ENCODE measurements at places on chromosomes 3 and 15.

DNA sequence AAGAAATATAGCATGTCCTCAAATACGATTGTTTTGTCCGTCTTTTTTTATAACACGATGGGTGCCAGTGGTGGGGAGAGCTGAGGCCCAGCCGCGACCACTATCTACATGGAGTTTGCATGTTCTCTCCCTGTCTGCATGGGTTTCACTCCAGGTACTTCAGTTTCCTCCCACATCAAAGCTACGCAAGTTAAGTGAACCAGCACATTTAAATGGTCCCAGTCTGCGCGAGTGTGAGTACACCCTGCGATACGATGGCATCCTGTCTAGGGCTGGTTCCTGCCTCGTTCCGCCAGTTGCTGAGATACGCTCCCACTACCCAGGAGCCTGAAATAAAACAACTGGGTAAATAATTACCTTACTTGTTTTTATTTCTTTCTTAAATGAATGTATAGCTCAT, 40.6 kb downstream of the ATP13A3 start:
- DNase-seq = no peak

- no peak for DNase-seq
Observed at GRCh38 chr3:115709931-115710330, 86.6 kb downstream of the GAP43 start.

DNA sequence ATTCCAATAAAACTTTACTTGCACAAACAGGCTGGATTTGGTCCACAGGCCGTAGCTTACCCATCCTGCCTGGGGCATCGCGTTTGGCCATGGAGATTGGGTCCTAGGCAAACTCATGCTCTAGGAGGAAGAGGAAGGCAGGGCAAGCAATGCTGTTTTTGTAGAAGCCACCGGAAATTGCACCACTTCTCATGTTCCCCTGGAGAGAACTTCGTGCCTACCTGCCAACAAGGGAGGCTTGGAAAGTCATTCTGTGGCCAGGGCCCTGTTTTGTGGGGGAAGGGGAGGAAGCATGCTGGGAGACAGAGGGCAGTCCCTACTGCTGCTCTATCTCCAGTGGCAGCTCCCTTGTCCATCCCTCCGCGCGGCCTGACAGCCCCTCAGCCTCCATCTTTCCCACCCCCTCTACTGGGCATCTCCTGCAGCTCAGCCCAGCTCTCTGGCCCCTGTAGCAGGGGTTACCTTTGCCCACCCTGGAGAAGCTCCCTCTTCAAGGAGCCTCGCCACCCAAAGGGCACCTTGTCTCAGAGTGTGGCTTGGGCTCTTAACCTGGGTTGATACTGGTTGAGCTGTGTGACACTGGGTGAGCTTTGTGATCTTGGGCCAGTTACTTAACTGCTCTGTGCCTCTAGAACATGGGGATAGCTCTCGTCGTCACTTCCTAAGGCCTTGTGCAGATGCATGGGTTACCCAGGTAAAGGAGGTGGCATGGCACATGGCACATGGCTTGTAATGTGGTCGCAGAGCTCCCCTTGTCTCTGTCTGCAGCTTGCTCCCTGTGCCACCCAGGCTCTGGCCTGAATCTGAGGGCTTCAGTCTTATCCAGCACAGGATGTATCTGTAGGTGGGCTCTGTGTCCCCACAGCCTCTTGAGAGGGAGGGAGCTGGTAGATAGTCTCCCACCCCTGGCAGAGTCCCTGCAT, 6.1 kb downstream of the ABTB1 start:
- DNase-seq = no peak

- no peak for DNase-seq
Observed at GRCh38 chr3:187334904-187335303, 33.3 kb upstream of the RTP4 start.

DNA sequence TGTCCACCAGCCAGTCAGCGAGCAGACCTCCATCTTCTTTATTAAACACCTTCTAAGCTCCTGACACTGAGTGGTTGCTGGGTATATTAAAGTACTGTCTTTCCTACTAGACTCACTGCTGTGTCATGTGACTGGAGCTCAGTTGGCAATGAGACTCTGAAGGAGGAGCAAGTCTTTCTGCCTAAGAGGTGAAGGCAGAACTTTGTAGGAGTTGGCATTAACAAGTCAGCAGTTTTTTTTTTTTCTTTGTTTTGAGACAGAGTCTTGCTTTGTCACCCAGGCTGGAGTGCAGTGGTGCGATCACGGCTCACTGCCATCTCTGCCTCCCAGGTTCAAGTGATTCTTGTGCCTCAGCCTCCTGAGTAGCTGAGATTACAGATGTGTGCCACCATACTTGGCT, 62.2 kb downstream of the ABHD5 start:
- DNase-seq = no peak

DNA sequence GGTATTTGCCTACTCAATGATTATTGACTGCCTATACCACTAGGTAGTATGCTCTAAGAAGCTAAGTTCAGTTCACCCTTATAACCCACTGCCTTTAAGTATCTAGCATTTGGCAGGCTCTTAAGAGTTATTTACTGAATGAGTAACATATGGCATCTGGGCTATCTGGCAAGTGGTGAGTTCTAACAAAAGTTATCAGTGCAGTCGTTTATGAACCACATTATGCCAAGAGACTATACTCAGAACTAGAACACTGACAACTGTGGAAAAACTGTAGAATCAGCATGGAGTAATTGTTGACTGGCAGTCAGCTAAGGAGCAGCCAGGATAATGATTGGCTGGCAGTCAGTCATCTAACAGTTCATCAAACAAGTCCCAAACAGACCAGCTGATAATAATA, 25.8 kb downstream of the RAF1 start:
- DNase-seq = no peak

All from stimulated activated CD4-positive, alpha-beta T cell treated with anti-CD3 and anti-CD28 coated beads, Interleukin-2, amount 100 ng/mL, for 4 hours (primary cell).